ENCODE measurements at places on chromosomes 5 and 9.

GRCh38 chr5:133364936-133365707 lies 247.2 kb downstream of the FSTL4 start:
- DNase-seq, result no peak

- no peak for DNase-seq
Observed at GRCh38 chr5:52374286-52374685, 413.4 kb upstream of the ITGA1 start.

- no peak for DNase-seq
Observed at GRCh38 chr9:2810420-2811075, 33.3 kb downstream of the PUM3 start.

DNA sequence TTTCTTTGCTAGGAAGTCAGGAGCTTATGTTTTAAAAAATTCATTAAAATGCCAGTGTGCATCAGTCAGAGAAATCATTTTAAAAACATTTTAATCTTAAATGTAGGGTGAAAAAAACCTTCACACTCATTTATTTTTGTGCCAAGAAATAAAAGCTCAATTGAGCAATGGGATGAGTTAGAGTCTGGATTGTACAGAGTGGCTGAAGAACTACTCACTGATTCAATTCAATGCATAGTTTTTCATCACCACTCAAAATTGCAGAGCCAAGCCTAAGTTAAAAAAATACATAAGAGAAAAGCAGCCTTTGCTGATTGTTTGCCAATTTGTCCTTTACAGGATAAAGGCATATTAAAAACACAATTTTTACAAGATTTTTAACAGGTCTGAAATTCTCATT lies 168.2 kb upstream of the DMRTA1 start:
- peak; percentile 13 for DNase-seq

- DNase-seq, result no peak
Observed at GRCh38 chr5:40404613-40405012, 275.1 kb upstream of the PTGER4 start.

DNA sequence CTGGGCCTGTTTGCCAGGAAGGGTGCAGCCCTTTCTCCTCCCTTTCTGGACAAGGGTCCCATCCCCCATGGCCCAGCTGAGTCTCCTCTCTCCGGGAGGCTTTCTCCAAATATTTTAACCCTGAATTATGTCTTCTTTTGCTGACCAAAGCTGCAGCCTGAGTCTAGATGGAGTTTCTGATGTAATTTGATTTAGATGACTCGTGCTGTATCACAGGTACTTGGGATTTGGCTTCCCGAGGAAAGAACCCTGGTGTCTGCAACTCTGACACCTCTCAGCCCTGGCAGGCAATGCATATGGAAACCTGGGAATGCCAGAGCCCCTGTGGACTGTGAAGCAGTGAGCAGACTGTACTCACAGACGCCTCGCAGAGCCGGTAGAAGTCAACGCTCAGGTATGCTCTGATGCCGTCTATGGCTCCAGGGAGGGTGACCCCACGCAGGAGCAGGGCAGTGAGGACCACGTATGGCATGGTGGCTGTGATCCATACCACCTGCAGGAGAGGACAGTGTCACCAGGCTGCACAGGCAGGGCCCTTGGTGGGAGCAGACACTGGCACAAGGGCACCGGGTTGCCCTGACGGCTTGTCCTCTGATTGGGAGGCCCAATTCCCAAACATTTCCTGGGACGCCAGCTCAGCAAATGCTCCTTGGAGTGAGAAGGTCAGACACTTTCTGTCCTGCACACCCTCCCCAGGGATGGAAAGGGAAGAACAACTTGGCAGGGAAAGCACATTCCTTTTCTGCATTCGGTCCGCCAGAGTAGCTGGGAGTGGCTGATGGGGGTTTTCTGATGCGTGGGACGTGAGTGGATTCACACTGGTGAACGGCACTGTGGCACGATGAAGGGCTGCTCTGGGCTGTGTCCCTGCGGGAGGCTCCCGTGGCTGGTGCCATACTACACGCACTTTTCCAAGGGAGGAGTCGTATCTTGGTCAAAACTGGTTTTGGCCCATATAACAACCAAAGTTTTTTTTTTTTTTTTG lies 24.7 kb downstream of the SLC6A3 start:
- DNase-seq, result no peak

DNA sequence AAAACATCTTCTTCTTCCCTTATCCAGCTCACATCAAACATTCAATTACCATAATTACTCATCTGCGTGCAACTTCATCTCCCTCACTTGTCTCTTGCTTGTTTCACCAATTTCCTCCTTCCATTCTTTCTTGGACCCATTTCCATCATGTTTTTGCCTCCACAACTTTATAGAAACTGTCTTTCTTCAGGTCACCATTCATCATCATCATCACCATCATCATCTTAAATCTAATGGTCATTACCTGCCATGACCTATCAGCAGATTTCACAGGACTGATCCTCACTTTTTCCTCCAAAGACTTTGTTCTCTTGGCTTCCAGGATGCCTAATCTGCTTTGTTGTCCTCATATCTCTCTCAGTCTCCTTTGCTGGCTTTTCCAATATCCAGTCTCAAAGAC lies 495.6 kb downstream of the DNAH5 start:
- no peak for DNase-seq

- no peak for DNase-seq
Observed at GRCh38 chr5:18068826-18069225, 434.6 kb downstream of the TAF11L14 start.

GRCh38 chr9:77392328-77392727 lies 215.0 kb downstream of the VPS13A start:
- no peak for DNase-seq

DNA sequence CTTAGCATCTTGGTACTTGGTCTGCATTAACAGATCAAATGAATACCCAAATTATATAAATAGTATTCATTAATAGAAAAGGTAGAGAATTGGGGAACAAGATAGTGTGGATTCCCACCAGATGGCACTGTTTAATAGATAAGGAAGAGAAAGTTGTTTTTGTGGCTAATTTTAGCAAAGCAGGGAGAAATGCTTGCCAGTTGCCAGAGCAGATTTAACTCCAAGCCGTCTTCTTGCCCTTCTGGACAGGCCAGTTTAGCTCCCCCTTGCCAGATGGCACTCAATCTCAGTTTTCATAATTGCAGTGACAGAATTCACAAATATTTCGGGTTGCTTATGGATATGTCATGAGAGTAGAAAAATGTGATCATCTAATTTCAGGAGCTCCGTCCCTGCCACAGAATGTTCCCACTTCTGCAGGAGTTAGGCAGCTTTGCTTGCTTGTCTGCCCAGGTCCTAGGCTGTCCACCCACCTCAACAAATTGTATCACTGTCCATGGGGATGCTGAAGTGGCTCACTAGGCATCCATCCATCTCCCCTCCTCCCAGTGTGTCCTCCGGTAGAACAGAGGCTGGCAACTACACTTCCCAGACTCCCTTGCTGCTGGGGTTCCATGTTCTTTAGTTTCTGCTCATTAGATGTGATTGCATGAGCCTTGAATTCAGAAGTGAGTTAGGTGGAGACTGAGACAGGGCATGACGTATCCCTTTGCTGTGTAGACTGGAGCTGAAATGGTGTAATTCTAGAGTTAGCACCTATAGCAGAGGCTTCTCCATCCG lies 11.8 kb upstream of the HEXB start:
- no peak for DNase-seq

- DNase-seq, result peak; percentile 91
Observed at GRCh38 chr5:91162534-91163381, 220.4 kb downstream of the ARRDC3 start.

DNA sequence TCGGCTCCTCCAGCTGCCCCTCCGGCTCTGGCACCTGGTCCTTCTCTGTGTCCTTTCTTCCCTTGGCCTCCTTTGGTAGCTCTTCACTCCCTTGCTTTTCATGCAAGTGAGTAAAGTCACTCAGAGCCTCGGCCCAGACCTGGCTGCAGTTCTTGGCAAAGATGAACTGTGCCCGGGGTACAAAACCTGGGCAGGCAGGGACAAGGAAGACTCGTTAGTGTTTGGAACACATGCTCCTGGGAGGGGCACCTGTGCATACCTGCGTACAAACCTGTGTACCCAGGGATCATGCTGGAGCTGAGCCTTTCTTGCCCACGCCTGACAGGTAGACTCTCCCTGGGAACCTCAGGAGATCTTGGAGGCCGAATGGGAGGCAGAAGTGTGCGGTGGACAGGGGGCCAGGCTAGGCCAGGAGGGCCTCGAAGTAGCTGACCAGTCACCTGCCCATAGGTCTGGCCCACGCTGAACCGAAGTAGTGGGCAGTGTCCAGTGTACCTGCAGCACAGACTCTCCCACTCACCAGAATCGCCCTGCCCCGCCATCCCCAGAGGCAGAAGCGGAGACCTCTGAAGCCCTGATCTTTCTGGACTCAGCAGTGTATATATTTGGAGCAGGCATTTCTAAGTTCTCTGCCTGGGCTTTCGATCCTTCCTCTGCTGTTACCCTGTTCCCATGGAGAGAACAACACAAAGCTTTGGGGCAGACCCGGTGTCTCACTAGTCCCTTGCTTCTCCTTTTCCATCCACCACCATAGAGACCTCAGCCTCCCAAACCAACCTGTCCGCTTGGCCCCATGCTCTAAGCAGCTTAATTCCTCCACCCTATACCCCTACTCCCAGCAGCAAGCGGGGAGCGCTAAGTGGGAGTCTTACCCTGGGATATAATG lies 41.9 kb upstream of the TESK1 start:
- no peak for DNase-seq

- DNase-seq, result peak; percentile 17
Observed at GRCh38 chr5:179404321-179405053, 59.2 kb upstream of the ADAMTS2 start.

- DNase-seq, result no peak
Observed at GRCh38 chr9:97441729-97442128, 29.8 kb downstream of the TDRD7 start.

DNA sequence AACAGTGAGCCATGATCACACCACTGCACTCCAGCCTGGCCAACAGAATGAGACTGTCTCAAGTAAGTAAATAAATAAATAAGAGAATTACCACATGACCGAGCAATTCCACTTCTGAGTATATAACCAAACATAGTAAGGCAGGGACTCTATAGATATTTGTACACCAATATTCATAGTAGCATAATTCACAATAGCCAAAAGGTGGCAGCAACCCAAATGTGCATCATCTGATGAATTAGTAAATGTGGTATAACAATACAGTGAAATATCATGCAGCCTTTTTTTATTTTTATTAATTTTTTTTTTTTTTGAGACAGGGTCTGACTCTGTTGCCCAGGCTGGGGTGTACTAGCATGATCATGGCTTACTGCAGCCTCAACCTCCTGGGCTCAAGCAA lies 33.1 kb downstream of the ALDH7A1 start:
- no peak for DNase-seq

GRCh38 chr5:153783362-153783658 lies 255.4 kb downstream of the FAM114A2 start:
- no peak for DNase-seq

DNA sequence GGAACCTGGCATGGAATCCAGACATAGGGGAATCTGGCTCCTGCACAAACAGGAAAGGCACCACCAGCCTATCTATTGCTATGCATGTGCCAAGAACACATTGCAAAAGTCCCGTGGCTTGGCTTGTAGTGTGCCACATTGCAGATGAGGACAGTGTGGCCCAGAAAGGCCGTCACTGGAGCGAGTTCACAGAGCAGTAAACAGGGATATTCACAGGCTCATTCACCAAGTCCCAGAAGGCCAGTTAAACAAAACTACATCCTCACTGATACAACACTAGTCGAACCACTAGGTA lies 39.6 kb upstream of the TRIM32 start:
- DNase-seq, result no peak

GRCh38 chr9:70466976-70467561 lies 52.6 kb upstream of the KLF9 start:
- DNase-seq, result peak; percentile 97

GRCh38 chr5:154287136-154287535 lies 96.6 kb downstream of the GALNT10 start:
- DNase-seq, result peak; percentile 33

DNA sequence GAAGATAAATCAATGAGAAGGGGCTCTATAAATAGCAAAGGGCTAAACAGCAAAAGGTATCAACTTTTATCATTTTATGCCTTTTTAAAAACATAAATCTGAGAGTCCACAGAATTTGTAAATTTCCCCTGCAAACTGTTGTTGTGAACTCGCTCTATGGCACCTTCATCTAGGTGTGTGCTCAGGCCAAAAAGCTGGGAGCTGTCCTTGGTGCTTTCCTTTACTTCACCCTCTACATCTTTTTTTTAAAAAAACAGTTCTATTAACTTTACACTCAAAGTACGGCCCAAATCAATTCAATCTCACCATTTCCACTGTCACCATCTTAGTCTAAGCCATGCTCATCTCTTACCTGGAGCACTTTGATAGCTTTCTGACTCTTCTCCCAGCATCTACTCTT lies 108.2 kb upstream of the GPR151 start:
- no peak for DNase-seq

- no peak for DNase-seq
Observed at GRCh38 chr5:134543820-134544614, 18.5 kb downstream of the JADE2 start.

DNA sequence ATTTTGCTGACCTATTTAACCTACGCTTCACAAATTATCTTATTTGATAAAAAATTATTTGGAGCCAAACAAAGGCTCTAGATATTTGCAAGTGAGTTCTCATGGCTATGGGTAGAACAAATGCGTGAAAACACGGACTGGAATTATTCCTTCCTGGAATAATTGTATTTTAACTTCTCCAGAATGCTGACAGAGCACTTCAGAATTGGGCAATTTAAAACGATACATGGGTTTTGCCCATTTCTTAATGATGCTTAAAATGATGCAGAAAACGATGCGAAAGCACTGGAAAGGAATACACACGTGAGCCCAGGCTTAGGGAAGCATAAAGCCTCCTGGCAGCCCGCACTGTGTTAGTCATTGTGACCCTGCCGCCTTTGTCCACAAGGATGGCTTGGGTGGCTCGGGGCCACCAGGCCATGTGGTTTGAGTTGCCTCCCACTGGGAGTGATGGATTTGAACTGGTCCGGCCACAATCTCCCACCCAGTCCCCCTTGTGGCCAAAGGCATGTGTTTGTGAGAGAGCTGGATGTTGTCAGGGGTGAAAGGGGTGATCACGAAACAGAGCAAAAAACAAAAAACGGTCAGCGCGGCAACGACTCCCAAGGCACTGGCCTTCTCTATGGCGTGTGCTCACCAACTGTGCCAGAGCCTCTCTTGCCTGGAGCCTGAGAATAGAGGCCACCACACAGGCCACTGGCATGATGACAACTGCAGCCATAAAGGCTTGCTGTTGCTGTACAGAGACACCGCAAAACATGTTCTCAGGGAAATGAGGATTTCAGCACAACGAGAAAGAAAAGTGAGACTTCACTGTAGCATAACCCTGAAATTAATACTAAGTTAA lies 234.2 kb upstream of the ADAMTS16 start:
- DNase-seq, result peak; percentile 23

- DNase-seq, result no peak
Observed at GRCh38 chr5:63564789-63565188, 397.5 kb downstream of the HTR1A start.

- no peak for DNase-seq
Observed at GRCh38 chr5:14054965-14055963, 87.9 kb upstream of the TRIO start.
